ENCODE measurements at places on chromosomes 7 and 10.

GRCh38 chr10:6296828-6297251 lies 94.1 kb downstream of the PFKFB3 start:
- DNase-seq = no peak

DNA sequence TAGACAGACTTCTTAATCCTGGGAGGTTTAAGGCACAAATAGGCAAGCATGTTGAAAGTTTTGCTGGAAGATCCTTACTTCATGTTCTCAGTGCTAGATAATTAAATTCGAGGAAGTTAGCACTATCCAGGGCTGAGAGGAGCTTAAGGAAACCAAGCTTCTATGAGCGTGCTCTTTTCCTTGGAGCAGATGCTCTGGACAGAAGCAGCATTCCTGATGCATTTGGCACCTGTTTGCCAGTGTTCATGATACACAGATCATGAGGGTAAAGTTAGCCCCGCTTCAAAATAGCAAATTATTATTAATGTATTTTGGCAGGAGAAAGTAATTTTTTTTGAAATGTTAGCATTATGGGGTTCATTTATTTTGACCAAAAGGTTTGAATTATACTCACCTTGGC lies 9.4 kb downstream of the HDAC9 start:
- no peak for DNase-seq

- no peak for DNase-seq
Measured at GRCh38 chr10:123109466-123109865, 26.3 kb upstream of the HMX3 start.

DNA sequence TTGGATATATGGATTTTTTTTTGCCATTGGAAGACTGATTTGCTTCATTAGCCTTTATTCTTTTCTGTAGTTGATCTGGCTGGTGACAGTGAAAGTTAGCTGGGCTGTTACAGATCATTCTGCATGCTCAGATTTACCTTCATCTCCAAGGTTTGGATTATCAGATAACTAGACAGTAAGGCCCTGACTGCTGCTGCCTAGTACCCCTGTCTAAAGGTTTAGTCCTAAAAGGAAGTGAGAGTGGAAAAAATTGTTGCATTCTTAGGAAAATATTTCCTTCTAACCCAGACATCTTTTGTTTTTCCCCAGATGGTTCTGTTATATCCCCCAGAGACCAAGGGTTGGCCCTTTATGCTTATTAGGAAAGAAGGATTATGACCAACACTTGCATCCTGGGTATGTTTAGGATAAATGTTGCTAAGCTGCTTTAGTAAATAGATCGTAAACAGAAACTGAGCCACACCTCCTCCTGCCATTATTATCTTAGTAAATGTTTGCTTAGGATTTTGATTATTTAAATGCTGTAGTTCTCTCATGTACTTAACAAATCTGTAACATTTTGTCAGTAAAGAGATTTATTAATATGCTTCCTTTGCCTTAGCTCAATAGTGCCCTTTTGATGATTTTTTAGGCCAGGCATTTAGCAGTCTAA lies 44.4 kb downstream of the MCU start:
- no peak for DNase-seq

DNA sequence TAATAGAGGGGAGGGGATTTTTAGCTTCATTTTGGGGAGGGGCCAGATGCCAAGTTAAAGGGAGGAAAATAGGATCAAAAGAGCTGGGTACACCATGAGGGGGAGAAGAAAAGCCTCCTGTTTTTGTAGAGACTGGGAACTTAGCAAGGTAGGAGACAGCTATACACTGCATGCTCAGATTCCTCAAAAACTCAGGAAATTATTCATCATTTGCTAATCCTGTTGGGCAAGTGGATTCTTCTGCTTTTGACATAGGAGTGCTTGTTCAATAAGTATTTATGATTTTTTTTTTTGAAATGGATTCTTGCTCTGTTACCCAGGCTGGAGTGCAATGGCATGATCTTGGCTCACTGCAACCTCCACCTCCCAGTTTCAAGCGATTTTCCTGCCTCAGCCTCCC lies 73.4 kb downstream of the LYZL2 start:
- no peak for DNase-seq

Measured in HEK293T (cell line).